ENCODE measurements at places on chromosomes 3 and 15. TPM values are rescaled to one million over a fixed set of nuclear protein-coding genes. Genes with fewer than 3 reads are reported as not detected.

Gene RARRES1
- 1.3 TPM for total RNA-seq

Gene OR5H14
- not detected for total RNA-seq

Gene TMEM42
- total RNA-seq, result 5.7 TPM

Gene C3orf70
- 0.67 TPM for total RNA-seq

Gene SPATA12
- 0.33 TPM for total RNA-seq

Gene CLRN1
- total RNA-seq, result not detected

Gene SENP7
- total RNA-seq, result 17.4 TPM

Gene SERPINI1
- total RNA-seq, result 0.33 TPM

Gene NR2E3
- 0.19 TPM for total RNA-seq

Gene CDC25A
- 20.9 TPM for total RNA-seq

Gene SRGAP3
- 0.98 TPM for total RNA-seq

Gene GPR149
- total RNA-seq, result not detected

Gene LPP
- total RNA-seq, result 74.5 TPM

Gene CFAP91
- total RNA-seq, result 0.33 TPM

Gene C3orf18
- 1.3 TPM for total RNA-seq

Gene FOXB1
- total RNA-seq, result not detected

Gene DISP2
- under 0.01 TPM for total RNA-seq

Gene GOLIM4
- total RNA-seq, result 38.7 TPM

Gene PXK
- total RNA-seq, result 22.5 TPM

Gene KIF7
- total RNA-seq, result 3.9 TPM

Gene GJD2
- not detected for total RNA-seq

Gene WDR93
- total RNA-seq, result 0.10 TPM

Gene SNX4
- 42.4 TPM for total RNA-seq

Gene BFSP2
- total RNA-seq, result not detected

Gene KNG1
- total RNA-seq, result not detected

Gene MYO5C
- total RNA-seq, result 36.7 TPM

Gene TNFSF10
- total RNA-seq, result 36.4 TPM

Gene MAGEF1
- total RNA-seq, result 6.9 TPM

Gene LMLN
- total RNA-seq, result 6.6 TPM

Gene USP50
- not detected for total RNA-seq

Gene INSYN1
- total RNA-seq, result 0.65 TPM

Gene CACNA2D2
- total RNA-seq, result not detected

Gene ITGA11
- 2.6 TPM for total RNA-seq

Gene SLC9C1
- 0.33 TPM for total RNA-seq

Gene SLC24A5
- not detected for total RNA-seq

Gene ANKUB1
- not detected for total RNA-seq

Gene ARL6
- total RNA-seq, result 7.7 TPM

Gene LARP6
- total RNA-seq, result 14.7 TPM

Gene SHC4
- 0.96 TPM for total RNA-seq

Gene ASB14
- total RNA-seq, result not detected

Gene GRAMD2A
- not detected for total RNA-seq

Gene GOLGA6L4
- total RNA-seq, result 2.0 TPM

Gene PSTPIP1
- total RNA-seq, result not detected

Gene MELTF
- 5.3 TPM for total RNA-seq

Gene SELENOS
- total RNA-seq, result 56.6 TPM

Gene TERC
- 245 TPM for total RNA-seq

Gene KNL1
- 11.8 TPM for total RNA-seq

Gene SGO1
- 4.6 TPM for total RNA-seq

Gene FGD5
- 127 TPM for total RNA-seq

Gene MGLL
- total RNA-seq, result 67.6 TPM

Gene TMCO5A
- not detected for total RNA-seq

Gene ITIH4
- total RNA-seq, result 0.96 TPM

Gene CLDN16
- under 0.01 TPM for total RNA-seq

Gene RPSA
- 1,084 TPM for total RNA-seq

Gene VWA5B2
- 0.10 TPM for total RNA-seq

Gene CCDC33
- not detected for total RNA-seq

Gene CCR3
- total RNA-seq, result not detected

Gene GCNT3
- not detected for total RNA-seq

Gene SLC12A6
- total RNA-seq, result 25.5 TPM

Gene SEMA4B
- 7.5 TPM for total RNA-seq

Data from vein endothelial cell (primary cell).